ENCODE measurements at places on chromosomes 12 and 14. TPM values are rescaled to one million over a fixed set of nuclear protein-coding genes. Genes with fewer than 3 reads are reported as not detected.

CCDC197 gene
- not detected for total RNA-seq

- H3K27ac ChIP-seq, result no peak overlapping the region
- no peak overlapping the region for H3K4me3 ChIP-seq
- DNase-seq, result no peak
These were observed 340.0 kb downstream of the C12orf50 start for GRCh38 chr12:87689196-87689595.

ADSS1 gene
- 7.8 TPM for total RNA-seq

GRCh38 chr12:58530742-58531062, 389.6 kb downstream of the LRIG3 start:
- no peaks in the 10 kb centered on the region for H3K36me3 ChIP-seq
- no peak overlapping the region for H3K4me3 ChIP-seq
- no peaks in the 10 kb centered on the region for H3K4me1 ChIP-seq
- H3K27me3 ChIP-seq, result no peaks in the 10 kb centered on the region
- no peak for DNase-seq

PRPH gene
- total RNA-seq, result 2.2 TPM
